ENCODE measurements at places on chromosomes 12 and 14.

GRCh38 chr12:115639648-115640012 lies 637.9 kb downstream of the MED13L start:
- DNase-seq = no peak

DNA sequence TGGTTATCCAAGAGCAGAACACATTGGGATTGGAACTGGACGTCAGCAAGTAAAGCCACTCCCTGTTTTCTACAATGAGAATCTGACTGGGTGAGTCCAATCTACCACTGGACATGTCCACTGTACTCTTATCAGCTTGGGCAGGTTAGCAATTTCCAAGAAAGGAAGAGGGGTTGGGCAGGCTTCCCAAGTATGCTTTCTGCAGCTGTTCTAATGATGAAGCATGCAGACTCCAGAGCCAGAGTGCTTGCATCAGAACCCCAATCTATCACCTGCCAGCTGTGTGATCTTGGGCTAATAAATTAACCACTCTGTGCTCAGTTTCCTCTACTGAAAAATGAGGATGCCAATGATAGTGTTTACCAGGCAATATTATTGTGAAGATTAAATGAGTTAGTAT lies 92.0 kb downstream of the EMP1 start:
- DNase-seq = no peak

DNA sequence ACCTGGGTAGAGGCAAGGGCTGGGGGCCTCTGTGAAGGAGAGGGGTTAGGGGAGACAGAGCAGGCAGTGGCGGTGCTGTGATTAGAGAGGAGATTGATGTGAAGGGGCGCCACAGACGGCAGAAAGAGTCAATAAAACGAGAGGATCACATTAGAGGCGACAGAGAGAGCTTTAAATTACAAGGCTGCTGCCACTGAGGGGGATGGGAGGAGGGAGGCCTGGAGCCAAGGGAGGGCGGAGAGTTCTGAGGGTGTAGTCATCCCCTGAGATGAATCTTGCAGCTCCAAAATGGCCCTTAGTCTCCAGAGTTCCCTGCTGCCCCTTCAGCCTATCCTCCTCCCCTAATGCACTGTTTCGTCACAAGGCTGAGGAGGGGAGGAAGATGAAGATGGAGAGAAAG lies 12.8 kb downstream of the ZFHX2 start:
- DNase-seq = peak; percentile 59

DNA sequence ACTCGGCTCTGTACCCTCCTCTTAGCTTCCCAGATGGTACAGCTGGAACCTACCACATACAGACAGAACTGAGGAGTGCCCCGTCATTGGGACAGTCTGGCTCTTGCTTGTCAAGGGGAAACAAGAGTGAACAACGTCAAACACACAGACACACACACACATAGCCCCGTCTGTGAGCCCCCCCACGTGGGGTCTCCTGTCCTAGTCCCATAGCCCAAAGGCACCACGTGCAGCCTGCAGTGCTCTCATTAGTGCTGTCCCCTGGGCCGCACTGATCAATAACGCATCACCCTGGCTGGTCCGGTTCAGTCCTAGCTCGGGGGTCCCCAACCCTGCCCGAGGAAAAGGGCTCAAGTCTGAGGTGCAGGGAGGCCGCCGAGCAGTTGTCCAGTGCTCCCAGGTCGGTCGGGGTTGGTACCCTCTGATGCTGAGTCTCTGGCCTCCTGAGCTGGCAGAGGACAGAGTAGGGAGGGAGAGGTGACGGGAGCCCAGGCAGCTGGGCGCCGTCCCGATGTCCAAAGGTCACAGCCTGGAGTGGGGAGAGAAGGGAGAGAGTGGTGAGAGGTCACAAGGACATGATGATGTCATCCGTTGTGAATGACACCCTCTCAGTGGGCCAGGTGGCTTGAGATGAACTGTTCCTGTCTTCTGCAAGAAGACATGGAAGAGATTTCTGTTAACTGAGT lies 105.4 kb upstream of the NOS1 start:
- DNase-seq = peak; percentile 50

- DNase-seq = no peak
Observed at GRCh38 chr14:33454022-33454595, 496.8 kb downstream of the EGLN3 start.

DNA sequence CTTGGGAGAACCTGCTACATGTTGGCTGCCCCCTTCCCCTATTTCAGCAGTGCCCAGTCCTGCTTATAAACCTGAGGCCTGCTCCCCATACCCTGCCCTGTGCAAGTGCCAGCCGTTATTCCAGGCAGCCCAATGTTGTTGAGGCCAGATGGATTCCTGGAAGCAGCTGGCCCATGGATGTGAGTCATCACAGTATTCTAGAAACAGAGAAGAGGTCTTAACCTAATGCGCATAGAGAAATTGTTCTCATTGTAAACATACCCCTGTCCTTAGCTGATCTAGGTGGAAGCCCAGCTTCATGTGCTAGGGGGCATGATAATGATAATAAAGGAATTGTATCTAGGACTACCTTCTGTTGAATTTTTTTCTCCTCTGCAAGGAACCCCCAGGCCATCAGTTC lies 69.7 kb downstream of the TSPAN11 start:
- no peak for DNase-seq

- no peak for DNase-seq
Observed at GRCh38 chr14:95273001-95273978, 46.4 kb downstream of the CLMN start.

- DNase-seq = no peak
Observed at GRCh38 chr14:93967637-93968250, 8.6 kb downstream of the ASB2 start.
